ENCODE measurements at places on chromosomes 6 and 20.

DNA sequence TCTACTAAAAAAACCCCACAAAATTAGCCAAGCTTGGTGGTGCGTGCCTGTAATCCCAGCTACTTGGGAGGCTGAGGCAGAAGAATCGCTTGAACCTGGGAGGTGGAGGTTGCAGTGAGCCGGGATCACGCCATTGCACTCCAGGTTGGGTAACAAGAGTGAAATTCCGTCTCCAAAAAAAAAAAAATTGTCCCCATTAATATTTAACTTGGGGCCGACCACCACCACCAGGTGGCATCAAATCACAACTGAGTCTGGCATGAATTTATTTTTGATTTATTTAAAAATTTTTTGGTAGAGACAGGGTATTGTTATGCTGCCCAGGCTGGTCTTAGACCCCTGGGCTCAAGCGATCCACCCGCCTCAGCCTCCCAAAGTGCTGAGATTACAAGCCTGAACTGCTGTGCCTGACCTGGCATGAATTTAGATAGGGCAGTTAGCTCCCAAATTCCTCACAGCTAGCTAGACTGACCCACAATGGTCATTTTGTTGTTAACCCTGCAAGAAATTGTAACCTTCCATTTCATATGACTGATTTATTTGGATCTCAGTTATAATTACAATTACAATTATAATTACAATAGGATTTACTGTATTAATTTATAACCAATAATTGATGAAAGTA is 17.1 kb upstream of the BEND3 start:
- peak; percentile 37 for DNase-seq
- H3K4me3 ChIP-seq, result no peak overlapping the region
- H3K27ac ChIP-seq, result no peak overlapping the region

- no peak for DNase-seq
- peaks cover 2% of the 10 kb centered on the region for H3K27me3 ChIP-seq
- H3K27ac ChIP-seq, result no peak overlapping the region
- no peak overlapping the region for H3K4me3 ChIP-seq
- peaks cover 63% of the 10 kb centered on the region for H3K4me1 ChIP-seq
These were observed 41.5 kb downstream of the B4GALT5 start for GRCh38 chr20:49672096-49672664.

DNA sequence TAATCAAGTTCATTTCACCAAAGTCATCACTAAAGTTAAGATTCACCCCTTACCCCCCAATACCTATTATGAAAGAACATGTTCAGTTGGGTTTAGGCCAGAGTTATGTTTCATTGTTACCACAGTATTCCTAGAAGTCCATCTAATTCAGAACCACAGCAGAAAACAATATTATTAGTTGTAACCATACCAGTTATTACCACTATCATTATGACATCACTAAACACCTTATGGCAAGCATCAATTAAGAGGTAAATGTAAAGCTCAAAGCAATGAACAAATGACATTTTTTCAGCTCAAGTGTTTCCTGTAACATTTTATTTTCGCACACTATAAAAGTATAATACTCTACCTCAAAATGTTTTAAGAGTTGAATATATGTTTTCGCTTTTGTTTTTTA is 4.4 kb downstream of the CEP85L start:
- H3K4me1 ChIP-seq, result peaks cover 39% of the 10 kb centered on the region
- no peak for DNase-seq
- no peak overlapping the region for H3K27ac ChIP-seq
- H3K36me3 ChIP-seq, result peaks cover 29% of the 10 kb centered on the region
- no peak overlapping the region for H3K4me3 ChIP-seq
- no peaks in the 10 kb centered on the region for H3K27me3 ChIP-seq

DNA sequence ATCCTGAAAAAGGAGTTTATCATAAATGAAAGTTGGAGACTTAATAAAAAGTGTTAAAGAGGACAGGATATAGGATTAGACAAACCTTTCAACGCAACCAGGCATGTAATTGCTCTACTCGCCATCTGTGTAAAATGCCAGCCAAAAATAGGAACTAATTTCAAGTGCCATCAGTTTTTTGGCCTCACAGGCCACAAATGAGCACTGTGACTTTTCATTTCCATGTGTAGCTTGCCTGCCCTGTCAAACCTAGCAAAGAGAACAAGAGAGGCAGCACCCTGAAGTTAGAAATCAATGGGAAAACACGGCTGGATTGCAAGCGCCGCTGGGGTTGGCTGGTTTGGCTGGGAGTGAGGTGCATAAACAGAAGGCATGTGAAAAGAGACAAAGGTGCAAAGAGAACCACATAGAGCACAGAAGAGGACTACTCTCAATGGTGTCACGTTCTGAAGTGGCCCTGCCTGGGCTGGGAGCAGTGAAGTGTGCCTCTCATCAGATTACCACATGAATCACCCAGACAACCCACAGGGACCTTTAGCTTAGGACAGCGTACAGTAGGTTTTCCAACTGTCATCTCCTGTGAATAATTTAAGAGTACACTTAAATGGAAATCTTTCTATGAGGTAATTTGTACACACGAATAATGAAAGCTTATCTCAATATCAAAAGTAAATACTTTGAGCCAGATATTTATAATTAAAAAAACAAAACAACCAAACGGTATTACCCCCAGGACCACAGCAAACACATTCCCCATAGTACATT is 78.0 kb upstream of the NHSL1 start:
- H3K36me3 ChIP-seq, result no peaks in the 10 kb centered on the region
- H3K27ac ChIP-seq, result no peak overlapping the region
- H3K4me3 ChIP-seq, result no peak overlapping the region
- DNase-seq, result no peak
- H3K27me3 ChIP-seq, result peaks cover 12% of the 10 kb centered on the region
- no peaks in the 10 kb centered on the region for H3K4me1 ChIP-seq

DNA sequence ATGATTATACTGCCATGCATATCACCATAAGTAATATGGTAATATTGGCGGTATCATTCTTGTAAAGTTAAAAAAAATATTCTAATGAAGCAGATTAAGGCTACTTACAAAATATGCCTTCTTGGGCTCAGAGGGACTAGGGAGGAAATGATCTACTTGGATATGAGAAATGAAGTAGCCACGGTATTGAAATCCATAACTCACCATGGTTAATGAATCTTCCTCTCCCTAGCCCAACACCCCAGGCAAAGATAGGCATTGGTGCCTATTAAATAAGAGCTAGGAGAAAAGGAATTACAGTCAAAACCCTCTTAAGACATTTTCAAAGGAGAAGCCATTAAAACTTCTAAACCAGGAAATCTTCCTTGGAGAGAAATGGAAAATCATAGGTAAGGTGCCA is 280.5 kb downstream of the TFAP2B start:
- H3K27me3 ChIP-seq, result no peaks in the 10 kb centered on the region
- no peak overlapping the region for H3K4me3 ChIP-seq
- H3K36me3 ChIP-seq, result no peaks in the 10 kb centered on the region
- DNase-seq, result no peak
- H3K4me1 ChIP-seq, result no peaks in the 10 kb centered on the region
